ENCODE measurements at places on chromosomes 1 and 21.

DNA sequence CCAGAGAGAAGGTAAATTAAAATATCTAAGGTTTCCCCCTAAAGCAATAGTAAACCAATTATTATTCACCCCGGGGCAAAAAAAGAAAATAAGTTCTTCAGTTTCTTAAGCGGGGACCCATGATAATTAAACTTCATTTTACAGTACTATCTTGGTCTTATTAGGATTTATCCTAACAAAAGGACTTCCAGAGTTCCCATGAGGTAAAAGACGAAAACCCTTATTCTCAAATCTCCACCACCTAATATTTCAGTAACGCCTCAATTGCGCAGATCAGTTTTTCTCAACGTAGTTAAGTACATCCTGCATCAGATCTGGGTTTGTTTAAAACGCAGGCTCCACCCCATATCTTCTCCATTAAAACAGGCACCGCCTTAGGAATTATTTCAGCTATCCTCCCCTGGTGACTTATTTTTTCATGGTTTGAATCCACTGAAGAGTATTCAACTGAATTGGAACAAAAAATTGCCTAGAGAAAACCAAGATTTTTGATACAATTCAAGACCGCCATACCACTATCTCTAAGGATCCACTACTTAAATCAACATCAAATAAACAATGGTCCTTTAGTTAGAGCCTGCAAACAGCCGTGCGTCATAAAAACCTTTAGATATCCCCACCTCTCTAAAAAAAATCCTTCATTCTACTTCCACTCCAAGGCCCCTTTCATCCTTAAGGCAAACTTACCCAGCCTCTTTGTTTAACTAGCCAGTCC is 1.7 kb downstream of the MCL1 start:
- DNase-seq = peak; percentile 46

- peak; percentile 92 for DNase-seq
Observed at GRCh38 chr1:32240140-32240951, 6.7 kb upstream of the FAM167B start.

GRCh38 chr1:203095061-203095690 is 9.4 kb upstream of the MYOG start:
- DNase-seq = no peak

- no peak for DNase-seq
Observed at GRCh38 chr21:19981938-19982337, 1016.3 kb upstream of the NCAM2 start.

DNA sequence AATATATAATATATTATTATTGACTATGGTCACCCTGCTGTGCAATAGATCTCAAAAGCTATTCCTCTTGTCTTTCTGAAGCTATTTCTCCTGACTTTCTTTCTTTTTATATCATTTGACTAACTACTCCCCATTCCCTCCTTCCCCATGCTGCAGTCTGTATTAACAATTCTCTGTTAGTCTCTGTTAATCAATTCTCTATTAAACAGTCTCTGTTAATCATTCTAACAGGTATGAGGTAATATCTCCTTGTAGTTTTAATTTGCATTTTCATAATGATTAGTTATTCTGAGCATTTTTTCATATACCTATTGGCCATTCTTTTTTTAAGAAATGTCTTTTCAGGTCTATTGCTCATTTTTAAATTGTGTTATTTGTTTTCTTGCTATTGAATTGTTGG is 201.0 kb upstream of the B3GALT2 start:
- no peak for DNase-seq

GRCh38 chr21:28944296-28944695 is 48.4 kb downstream of the LTN1 start:
- DNase-seq = no peak

DNA sequence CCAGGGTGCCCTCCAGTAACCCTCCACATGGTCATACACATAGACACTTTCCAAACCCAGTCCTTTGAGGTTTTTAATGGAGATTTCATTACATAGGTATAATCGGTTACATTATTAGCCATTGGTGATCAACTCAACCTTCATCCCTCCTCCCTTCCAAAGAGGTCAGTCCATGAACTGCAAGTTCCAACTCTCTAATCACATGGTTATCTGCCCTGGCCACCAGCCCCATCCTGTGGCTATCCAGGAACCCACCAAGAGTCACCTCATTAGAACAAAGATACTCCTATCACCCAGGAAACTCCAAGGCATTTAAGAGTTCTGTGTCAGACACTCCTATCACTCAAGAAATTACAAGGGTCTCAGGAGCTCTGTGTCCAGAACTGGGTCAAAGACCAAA is 12.2 kb downstream of the ATP1A4 start:
- DNase-seq = no peak

GRCh38 chr1:164794356-164794755 is 235.4 kb downstream of the PBX1 start:
- DNase-seq = no peak

Data from NCI-H1417 (cell line).